ENCODE measurements at places on chromosomes 1 and 21.

DNA sequence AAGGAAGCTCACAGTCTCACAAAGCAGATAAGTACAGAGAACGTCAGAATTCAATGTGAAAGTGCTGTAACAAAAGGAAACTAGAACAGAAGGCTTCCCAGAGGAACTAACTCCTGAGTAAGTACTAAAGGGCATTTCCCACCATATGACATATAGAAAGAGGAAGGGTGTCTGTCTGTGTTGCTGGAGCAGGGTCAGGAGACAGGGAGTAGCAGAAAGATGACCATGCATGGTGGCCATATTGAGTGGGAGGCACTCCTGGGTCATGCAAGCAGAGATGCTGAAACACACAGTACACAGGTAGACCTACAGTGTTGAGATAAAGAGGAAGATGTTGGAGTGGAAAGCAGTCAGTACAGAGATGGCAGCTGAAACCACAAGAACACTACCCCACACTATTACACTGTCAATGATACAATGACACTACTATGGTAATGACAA lies 47.3 kb downstream of the SLC25A24 start:
- DNase-seq, result no peak

DNA sequence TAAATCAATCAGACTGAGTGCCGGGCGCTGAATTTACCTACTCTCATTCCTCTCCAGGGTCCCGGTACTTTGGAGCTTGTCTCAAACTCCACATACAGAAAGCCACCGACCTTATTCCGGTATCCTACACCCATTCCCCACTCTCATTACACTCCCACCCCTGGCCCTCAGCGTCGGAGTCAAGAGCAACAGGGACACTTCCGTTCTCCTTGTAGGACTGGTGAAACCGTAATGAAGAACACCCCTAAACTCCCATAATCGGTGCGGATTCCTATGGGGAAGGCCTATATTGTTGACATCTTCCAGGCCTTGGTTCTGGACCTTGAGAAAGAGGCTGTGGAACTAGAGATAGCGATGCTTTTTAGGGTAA lies 798 bp downstream of the ZBED6 start:
- DNase-seq, result no peak

DNA sequence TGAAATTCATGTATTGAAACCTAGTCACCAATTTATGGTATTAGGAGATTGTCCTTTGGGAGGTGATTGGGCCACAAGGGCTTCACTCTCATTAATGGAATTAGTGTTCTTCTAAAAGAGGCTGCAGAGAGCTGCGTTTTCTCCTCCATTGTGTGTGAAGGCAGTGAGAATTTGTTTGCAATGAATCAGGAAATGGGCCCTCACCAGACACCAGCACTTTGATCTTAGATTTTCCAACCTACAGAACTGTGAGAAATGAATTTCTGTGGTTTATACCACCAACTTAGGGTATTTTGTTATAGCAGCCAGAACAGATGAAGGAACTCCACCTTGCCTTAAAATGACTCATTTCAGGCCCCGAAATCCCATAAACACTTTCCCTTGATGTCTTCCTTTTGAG lies 544.2 kb downstream of the RWDD3 start:
- no peak for DNase-seq

DNA sequence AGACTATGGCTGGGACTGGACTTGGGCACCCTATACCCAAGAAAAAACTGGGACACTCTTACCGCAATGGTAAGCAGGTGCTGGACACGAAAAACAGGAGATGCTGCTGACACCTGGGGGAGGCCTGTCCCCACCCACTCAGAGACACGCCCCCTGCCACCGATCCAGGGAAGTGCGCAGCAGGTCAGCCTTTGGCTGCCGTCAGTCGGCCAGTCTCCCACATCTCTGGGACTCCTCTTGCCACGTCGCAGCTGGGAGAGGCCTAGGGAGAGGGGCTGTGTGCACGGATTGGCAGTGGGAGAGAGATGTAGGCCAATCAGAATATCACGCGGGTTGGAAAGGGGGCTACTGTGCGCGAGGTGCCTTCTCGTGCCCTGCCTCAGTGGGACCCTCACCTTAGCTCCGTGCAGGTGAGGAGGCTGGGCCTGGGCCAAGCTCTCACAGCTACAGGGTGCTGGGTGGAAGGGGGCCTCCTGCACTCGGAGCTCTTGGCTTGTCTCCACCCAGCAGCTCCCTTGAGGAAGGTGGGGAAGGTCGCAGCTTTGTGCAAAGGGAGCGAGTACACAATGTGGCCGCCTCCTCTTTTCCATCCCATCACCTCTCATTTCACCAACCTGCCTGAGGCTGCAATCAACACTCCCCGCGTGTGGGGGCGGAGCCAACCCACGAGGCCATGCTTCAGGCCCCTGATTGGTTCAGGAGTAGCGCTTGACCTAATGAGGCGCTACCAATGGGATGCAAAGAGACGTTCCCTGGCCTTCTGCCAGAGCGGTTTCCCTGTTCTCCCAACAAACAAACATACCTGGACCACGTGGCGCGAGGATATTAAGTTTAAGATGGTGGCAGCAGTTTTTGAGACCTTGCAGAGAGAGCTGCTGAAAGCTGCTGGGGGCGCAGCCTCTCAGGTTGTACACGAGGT lies 25.7 kb upstream of the LDLRAP1 start:
- no peak for DNase-seq

DNA sequence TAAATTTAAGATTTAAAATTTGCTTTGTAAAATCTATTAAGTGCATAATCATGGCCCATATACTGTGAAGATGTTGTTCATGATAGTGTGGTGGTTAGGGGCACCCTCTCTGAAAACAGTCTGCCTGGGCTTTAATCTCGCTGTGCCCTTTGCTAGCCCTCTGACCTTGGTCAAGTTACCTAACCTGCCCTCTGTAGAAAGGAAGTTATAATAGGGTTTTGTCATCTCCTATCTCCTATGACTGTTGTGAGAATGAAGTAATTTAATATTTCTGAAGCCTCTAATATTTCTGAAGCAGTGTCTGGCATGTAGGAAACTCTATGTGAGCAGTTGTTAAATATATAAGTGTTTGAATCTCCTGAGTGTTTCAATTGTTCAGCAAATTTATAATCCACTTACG lies 116.6 kb upstream of the IVNS1ABP start:
- DNase-seq, result no peak

DNA sequence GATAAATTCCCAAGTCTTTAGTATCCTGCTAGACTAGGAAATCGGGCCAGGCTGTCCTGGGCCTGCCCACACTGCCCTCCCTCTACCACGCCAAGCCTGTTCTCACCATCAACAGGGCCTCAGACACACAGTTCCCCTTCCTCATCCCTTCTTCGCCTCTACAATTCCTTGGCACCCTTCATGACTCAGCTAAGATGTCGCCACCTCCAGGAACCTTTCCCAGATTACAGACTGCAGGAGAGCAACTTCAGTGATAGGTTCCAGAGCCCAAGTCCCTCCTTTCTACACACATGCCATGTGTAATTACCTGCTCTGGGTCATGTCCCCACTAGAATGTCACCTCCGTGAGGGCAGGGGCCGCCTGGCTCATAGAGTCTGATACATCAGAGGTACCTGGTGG lies 3.3 kb downstream of the RIMS3 start:
- no peak for DNase-seq

DNA sequence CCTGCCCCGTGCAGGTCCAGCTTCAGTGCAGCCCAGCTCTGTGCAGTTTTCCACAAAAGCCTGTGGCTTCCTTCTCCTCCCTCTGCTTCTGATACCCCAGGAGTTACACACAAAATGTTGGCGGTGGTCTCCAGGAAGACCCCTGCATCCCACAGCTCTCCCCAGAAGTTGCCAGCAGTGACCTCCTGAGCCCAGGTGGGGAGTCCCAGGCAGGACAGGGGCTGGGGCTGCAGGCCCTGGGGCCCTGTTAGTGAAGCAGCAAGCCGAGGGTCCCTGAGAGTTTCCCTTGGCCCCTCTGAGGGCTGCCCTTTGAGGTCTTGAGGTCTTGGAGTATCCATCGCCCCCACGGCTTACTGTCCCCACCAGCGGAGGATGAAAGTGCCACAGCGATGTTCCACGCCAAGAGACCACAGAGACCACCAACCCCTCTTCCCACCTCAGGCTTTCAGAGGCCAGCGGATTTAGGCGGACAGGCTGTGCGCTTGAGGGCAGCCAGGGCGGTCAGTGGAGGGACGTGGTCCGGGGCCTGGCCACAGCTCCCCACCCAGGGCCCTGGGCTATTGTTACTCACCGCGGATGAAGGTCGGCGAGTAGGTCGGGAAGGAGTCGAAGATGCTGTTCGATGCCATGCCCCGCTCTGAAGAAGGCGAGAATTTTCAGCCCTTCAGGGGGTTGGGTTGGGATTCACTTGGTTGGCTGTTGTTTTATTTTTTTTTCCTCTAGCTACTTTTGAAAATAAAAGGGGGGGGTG lies 34.0 kb upstream of the RUNX3 start:
- DNase-seq, result no peak
